ENCODE measurements at places on chromosomes 1 and 21. TPM values are rescaled to one million over a fixed set of nuclear protein-coding genes. Genes with fewer than 3 reads are reported as not detected.
A peak's percentile ranks its signal among the peaks of the same experiment; 100 is the strongest.

DNA sequence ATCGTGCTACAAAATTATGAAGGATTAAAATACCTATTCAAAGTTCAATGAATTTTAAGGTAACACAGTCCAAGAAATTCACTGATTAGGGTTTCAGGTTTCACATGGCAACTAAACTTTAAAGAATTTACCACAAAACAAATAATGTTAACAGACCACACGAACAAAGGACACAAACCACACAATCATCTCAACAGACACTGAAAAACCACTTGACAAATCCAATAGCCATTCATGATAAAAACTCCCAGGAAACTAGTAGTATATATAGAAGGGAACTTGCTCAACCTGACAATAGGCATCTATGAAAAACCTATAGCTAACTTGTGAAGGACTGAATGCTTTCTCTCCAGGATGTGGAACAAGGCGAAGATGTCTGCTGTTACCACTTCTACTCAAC, 21.1 kb upstream of the SH2D5 start:
- no peaks in the 10 kb centered on the region for H3K4me1 ChIP-seq
- no peaks in the 10 kb centered on the region for H3K27me3 ChIP-seq

DNA sequence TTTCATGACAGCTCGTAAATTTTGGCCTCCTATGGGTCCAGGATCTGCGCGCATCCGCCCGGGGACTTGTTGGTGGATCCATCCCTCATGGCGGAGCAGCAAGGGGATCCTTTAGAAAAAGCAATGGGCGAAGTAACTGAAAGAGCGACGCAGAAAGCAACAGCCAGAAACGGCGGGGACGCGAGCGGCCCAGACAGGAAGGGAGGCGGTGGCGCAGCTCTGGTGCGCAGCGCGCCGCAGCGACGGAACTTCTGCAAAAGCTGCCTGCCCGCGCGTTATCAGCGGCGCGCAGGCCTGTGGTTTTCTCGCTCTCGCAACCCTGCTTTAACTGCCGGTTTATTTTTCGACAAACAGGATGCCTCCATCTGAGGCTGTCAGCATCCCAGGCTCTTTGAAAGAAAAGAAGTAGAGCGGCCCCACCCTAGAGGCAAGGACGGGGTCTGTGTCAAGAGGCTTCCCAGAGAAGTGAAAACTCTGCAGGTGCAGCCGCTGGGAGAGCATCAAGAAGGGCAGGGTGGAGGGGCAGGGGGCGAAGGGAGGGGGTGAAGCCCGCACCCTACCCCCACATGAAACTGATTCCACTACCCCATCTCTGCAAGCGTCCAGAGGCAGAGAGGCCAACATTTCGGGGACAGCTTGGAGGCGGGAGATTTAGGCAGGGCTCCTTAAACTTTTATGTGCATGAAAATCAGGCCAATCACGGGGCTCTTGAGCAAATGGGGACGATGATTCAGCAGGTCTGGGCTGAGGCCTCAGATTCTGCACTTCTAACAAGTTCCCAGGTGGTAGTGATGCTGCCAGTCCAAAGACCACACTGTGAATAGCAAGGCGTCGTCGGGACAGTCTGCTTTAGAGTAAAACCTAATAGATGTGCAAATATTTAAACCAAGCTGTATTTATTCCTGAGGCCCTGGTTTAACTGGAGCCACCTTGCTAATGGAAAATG, 22.2 kb downstream of the RUNX1 start:
- H3K4me3 ChIP-seq = peak overlapping the region; percentile 29
- peaks cover 70% of the 10 kb centered on the region for H3K4me1 ChIP-seq
- H3K27me3 ChIP-seq = no peaks in the 10 kb centered on the region

GRCh38 chr1:167860231-167860923, 53.6 kb downstream of the ADCY10 start:
- H3K27ac ChIP-seq = no peak overlapping the region
- no peaks in the 10 kb centered on the region for H3K4me1 ChIP-seq
- no peaks in the 10 kb centered on the region for H3K36me3 ChIP-seq
- H3K27me3 ChIP-seq = no peaks in the 10 kb centered on the region

Gene IL6R
- total RNA-seq = 10.6 TPM

Gene PROX1
- not detected for total RNA-seq

DNA sequence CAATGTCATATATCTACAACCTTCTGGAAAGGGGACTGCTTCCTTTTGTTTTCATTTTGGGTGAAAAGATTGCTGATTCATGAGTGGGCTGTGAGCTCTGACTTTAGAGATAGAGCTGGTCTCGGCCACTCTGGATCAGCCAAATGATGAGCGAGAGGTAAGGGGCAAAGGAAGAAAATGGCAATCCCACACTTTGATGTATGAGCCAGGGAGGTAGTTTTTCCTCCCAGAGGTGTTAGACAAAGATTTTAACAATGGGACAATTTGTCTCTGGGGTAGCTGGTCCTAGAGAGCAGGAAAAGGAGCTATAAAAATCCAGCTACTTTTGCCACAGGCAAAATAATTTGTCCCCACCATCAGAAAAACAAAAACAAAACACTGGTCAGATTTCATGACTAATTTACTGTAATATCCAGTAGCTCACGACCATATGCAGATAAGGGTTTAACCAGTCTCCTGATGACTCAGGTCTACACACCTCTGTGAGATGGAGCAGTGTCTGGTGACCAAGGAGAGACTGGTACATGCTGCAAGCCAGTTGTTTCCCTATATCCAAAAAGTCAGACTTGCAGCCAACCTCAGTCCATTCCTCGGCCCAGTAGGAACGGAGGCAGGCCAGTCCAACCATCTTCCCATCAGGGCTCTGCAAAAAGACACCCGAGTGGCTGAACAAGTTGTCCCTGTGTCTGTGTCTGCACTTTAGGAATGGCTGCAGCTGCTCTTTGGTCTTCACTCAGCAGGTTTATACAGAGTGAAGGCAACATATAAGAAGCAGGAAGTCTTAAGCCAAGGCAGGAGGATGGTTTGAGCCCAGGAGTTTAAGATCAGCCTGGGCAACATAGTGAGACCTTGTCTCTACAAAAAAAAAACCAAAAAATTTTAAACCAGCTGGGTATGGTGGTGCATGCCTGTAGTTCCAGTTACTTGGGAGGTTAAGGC, 29.2 kb downstream of the DNASE2B start:
- no peaks in the 10 kb centered on the region for H3K27me3 ChIP-seq
- no peak for DNase-seq
- no peak overlapping the region for H3K27ac ChIP-seq
- no peak overlapping the region for H3K4me3 ChIP-seq

GRCh38 chr1:5885471-5886139, 106.6 kb downstream of the NPHP4 start:
- no peak for DNase-seq
- no peak overlapping the region for H3K27ac ChIP-seq
- no peaks in the 10 kb centered on the region for H3K27me3 ChIP-seq
- H3K36me3 ChIP-seq = no peaks in the 10 kb centered on the region
- no peaks in the 10 kb centered on the region for H3K4me1 ChIP-seq
- no peak overlapping the region for H3K4me3 ChIP-seq

DNA sequence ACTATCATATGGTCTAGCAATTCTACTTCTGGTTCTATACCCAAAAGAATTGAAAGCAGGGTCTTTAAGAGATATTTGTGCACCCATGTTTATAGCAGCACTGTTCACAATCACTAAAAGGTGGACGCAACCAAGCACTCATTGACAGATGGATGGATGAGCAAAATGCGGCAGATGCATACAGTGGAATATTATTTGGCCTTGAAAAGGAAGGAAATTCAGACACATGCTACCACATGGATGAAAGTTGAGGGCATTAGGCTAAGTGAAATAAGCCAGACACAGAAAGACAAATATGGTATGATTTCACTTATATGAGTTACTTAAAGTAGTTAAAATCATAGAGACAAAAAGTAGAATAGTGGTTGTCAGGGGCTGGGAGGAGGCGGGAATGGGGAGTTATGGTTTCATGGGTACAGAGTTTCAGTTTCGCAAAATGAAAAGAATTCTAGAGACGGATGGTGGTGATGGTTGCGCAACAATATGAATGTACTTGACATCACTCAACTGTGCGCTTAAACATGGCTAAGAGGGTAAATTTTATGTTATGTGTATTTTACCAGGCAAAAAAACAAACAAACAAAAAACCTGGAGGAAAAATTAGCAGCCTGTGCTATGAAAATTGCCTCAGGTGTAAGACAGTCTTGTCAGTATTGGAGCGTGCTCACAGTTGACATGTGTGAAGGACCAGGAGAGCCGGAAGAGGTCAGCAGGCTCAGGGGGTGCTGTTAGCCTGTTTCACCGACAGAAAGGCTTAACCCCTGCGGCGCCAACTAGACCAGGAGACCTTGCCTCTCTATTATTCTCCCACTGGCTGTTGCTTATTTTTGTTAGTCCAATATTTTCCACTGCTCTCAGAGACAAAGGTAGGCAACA, 26.5 kb downstream of the CD247 start:
- H3K27ac ChIP-seq = peak overlapping the region; percentile 97
- H3K27me3 ChIP-seq = no peaks in the 10 kb centered on the region
- peak; percentile 52 for DNase-seq
- no peak overlapping the region for H3K4me3 ChIP-seq

GRCh38 chr21:44556879-44557278, 1.7 kb downstream of the KRTAP10-3 start:
- no peak for DNase-seq
- no peaks in the 10 kb centered on the region for H3K27me3 ChIP-seq
- no peak overlapping the region for H3K4me3 ChIP-seq
- no peak overlapping the region for H3K27ac ChIP-seq
- H3K36me3 ChIP-seq = no peaks in the 10 kb centered on the region

Gene C8A
- not detected for total RNA-seq

DNA sequence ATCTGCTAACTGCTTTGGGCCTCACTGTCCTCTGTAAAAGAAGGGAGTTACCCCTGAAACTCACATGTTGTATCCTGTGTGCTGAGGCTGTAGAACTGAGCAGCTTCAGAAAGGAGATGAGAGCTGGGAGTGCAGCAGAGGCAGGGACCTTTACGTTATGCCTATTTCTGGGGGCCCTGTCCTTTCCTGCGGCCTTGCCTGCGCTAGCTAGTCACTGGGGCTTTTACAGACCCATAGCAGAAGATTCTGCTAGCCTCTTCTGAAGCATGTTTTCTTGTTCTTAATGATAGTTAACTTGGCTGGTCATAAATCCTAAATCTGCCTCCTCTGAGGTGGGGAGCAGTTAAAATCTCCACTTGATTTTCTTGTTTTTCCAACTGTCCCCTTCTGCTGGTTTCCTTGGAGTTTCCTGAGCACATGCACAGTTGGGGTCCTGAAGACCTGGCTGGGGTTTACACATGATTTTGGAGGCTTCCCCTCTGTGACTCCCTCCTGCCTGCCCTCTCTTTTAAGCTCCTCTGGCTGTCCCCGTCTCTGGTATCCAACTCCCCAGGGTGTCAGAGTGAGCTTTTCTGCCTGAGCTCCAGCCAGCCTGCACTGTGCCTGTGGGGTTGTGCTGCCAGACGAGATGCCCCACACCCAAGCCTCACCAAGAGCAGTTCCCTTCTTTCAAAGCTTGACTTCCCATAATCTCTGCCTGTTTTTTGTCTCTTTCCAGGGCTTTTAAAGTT, 76.6 kb downstream of the NOS1AP start:
- H3K4me1 ChIP-seq = peaks cover 14% of the 10 kb centered on the region
- H3K27ac ChIP-seq = no peak overlapping the region
- no peaks in the 10 kb centered on the region for H3K36me3 ChIP-seq
- H3K4me3 ChIP-seq = no peak overlapping the region
- no peak for DNase-seq
- H3K27me3 ChIP-seq = peaks cover 7% of the 10 kb centered on the region

DNA sequence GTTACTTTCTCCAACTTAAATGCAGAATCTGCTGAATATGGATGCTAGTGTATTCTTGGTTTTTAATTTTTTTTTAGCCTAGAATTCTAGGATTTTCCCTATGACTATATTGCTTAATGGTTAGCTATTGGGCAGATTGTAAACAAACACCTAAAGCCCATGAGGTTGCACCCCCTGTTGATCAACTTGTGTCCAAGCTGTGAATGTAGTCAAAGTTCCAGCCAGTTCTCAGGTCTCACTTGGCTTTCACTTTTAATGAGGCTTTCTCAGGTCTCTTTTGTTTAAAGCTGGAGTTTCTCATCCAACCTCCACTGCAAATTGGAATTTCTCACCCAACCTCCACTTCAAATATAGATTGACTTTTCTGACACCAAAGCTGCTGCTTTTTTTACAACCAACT, 35.9 kb downstream of the FCER1A start:
- H3K27me3 ChIP-seq = no peaks in the 10 kb centered on the region
- DNase-seq = no peak
- no peak overlapping the region for H3K27ac ChIP-seq
- no peak overlapping the region for H3K4me3 ChIP-seq

GRCh38 chr1:165695031-165695430, 3.3 kb downstream of the ALDH9A1 start:
- no peak overlapping the region for H3K4me3 ChIP-seq
- H3K27me3 ChIP-seq = no peaks in the 10 kb centered on the region
- no peak for DNase-seq
- no peaks in the 10 kb centered on the region for H3K36me3 ChIP-seq

Gene FMO4
- 3.2 TPM for total RNA-seq

DNA sequence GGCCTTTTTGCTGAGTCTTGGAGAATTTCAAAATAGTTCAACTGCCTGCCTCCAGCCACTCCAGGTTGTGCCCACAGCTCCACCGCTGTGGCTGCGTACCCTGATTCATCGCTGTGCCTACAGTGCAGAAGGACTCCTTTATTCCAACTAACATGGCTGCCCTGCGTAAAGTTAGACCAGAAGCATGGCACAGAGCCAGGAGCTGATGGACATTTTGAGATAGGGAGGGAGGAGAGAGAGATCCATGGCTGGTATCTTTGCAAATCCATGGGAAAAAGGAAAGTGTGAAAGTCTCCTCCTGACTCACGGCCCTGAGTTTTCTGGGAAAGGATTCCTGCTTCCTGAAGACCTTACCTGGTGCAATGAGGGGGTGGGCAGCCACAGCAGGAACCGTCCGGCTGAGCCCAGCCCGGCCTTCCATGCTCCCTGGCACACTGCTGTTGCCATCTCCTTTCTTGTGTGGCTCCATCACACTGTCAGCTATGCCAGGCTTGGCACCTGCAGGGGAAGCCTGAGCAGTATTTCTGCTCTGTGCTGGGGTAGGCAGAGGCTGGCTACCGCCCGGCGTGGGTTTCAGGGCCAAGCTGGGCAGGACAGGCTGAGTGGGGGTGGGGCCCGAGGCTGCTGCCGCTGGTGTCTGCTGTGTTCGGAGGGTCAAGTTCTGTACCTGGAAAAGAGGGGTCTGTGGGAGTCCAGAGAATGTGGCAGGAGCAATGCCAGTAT, 46.0 kb upstream of the A3GALT2 start:
- no peak for DNase-seq
- no peaks in the 10 kb centered on the region for H3K36me3 ChIP-seq
- H3K4me1 ChIP-seq = peaks cover 6% of the 10 kb centered on the region
- H3K27ac ChIP-seq = no peak overlapping the region
- no peaks in the 10 kb centered on the region for H3K27me3 ChIP-seq

Measured in natural killer cell (primary cell).